ENCODE measurements at places on chromosomes 1 and 21. TPM values are rescaled to one million over a fixed set of nuclear protein-coding genes. Genes with fewer than 3 reads are reported as not detected.

TACSTD2 gene
- 0.23 TPM for total RNA-seq

MPZ gene
- total RNA-seq: 1.2 TPM

MCOLN3 gene
- total RNA-seq: 0.23 TPM

RBP7 gene
- not detected for total RNA-seq

KDF1 gene
- total RNA-seq: 0.23 TPM

All from diencephalon (tissue), 1 donor.